ENCODE measurements at places on chromosomes 7 and 10.

DNA sequence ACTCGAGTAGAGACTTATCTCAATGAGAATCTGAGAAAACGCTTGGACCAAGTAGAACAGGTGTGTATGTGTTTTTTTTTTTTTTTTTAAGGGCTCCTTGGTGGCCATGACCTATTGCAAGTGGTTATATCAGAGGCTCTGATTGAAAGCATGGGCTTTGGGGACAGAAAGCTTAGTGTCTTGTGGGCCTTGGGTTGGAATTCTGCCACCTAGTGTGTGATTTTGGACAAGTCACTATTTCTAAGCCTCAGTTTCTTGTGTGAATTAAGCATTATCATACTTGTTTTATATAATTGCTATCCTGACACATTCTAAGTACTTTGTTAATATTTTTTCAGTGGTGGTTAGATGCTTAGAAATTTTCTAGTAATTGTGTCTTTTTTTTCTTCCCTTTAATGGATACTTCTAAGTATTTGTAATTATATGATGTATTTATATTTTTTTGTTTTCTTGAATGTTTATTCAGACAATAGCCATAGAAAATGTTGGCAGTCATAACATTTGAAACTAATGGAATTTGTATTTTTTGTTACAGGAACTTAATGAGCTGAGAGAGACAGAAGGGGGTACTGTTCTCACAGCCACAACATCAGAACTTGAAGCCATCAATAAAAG, 33.1 kb downstream of the SMC3 start:
- no peak for ATAC-seq

DNA sequence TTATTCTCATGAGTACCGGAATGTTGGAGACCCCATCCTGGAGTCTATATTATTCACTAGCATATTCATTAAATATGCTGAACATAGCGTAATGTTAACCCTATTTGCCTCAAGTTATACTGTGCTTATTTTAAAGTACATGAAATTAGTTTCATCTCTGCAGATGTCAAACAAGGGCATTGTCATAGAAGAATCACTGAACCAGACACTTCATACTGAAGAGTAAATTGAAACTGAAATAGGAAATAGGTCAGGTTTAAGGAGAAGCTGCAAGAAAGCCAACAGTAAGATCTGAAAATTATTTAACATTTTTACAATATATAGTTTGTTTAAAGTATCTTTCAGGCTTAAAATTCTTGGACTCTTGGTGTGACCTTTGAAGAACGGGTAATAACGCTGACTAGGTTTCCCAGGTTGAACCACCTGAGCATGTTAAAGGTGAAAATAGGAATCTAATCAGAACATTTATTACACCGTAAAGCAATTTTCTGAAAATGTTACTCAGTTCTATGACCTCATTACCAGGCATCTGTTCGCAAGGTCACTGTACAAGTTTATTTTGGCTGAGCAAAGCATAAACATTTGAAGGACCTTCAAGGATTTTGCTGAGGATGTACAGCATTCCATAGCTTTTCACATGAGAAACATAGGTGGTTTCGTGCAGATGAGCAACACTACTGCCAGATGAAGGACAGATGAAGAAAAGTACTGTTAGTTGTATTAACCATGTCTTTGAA, 82.7 kb downstream of the REEP3 start:
- no peak for ATAC-seq

DNA sequence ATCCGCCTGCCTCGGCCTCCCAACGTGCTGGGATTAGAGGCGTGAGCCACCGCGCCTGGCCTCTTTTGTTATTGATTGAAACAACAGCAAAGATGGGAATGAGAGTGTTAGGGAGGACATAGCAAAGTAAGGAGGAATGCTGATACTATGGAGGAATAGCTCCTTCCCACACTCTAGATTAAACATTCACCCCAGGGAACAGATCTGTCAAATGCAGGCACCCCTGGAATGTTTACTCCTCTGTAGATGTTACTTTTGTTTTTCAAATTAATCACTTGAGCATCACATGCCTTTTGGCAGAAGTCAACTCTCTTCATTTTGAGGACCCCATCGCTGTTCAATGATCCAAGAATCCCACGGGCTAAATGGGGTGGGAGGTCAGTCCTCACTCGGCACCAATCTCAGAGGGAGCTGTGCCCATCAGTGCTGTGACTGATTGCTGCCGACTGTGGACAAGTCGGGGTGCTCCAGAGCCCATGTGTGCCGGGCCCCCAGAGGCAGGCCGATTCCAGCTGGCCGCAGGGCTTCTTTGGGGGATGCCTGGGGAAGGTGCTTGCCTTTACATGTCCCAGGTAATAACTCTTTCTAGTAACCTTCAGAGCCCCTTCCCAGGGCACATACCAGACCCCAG, 10.2 kb upstream of the COBL start:
- ATAC-seq, result no peak

- ATAC-seq, result no peak
Observed at GRCh38 chr10:107618504-107618994, 454.0 kb upstream of the SORCS1 start.

GRCh38 chr10:116269619-116270018, 3.4 kb downstream of the GFRA1 start:
- no peak for ATAC-seq

GRCh38 chr10:97131666-97132065, 54.1 kb downstream of the SLIT1 start:
- ATAC-seq, result no peak

- ATAC-seq, result no peak
Observed at GRCh38 chr10:4062751-4063150, 277.7 kb upstream of the KLF6 start.

GRCh38 chr10:127585519-127586023, 36.5 kb downstream of the NPS start:
- ATAC-seq, result no peak

DNA sequence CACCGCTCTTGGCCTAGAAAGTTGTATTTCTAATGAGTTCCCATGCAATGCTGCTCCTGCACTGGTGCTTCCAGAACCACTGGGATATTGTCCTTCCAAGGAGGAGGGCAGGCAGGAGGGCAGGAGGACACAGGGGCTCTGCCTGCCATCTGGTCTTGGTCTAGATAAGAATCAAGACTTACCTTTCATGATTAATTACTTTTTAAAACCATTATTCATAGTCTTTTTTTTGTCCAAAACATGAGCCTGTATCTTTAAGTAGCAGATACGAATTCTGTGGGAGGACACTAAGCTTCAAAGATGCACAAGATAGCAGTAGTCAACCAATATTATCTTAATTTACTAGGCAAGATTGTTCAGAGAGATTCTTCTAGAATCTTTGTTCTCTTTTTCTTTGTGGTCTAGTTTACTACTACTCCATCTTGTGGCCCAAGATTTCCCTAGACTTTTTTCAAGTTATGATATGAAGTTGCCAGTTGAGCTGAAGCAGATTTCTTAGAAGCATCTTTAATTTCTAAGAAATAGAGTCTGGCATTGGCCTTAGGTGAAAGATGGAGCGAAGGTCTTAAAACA, 57.6 kb downstream of the RBM33 start:
- ATAC-seq, result no peak

DNA sequence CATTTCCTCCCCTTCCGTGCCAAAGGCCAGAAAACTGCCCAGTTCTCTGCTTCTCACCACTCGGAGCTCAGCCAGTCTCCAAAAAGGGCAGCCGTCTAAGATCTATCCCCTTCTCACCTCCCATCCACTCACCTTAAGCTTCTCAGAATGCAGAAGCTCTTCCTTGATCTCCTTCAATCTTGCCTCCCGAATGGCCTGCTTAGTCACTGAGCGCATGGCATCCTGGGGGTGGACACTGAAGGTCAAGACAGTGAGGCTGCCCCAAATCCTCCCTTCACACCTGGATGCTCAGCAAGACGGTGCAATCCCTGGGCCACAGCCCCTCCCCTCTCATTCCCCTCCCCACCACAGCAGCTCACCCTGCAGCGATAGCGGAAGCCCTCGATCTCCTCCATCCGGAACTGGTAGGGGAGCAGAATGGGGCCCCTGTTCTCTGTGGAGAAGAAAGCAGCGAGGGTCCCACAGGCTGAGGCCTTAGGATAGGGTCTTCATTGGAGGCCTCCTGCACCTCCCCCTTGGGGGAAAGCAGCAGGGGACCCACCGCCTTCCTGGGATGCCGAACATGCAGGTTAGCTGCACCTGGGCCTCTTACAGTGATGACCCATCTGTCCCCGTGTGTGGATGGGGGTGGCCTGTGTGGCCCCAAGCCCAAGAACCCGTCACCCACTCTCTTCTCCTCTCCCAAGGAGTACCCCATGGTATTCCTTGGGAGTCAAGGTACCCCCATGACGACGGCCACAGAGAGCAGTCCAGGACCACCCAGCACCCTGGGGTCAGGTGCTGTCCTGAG, 4.7 kb downstream of the DDX56 start:
- no peak for ATAC-seq

DNA sequence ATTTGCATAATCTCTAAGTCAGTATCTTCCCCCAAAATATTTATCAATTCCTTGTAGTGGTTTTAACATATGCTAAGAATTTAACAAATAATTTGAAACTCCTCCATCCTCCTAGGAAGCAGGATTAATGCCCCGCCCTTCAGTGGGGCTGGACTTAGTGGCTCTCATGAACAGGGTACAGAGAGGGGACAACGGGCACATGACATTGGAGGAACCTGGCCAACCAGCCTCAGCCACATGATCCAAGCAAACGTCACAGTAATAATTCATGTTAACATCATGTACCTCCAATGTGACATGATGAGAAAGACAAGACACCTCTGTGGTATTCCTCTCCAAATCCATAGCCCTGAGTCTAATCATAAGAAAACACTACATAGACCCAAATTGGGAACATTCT, 50.5 kb downstream of the NUDCD3 start:
- ATAC-seq, result no peak

GRCh38 chr10:15660990-15661389, 58.7 kb downstream of the ITGA8 start:
- no peak for ATAC-seq

DNA sequence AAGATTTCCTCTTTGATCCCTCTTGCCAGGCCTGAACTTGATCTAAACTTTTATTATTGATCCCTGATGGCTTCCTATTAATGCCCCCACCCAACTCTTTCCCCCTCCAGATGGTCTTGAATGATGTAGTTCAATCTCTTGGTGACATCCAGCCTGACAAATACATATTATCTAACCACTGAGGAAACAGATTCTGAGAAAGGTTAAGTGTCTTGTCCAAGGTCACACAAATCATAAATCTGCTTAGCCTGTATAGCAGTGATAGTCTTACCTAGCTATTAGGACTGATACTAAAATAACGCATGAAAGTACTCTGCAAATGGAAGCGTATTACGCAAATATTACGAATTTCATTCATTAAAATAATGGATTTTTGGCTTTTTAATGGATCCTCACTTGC, 22.7 kb downstream of the STEAP1B start:
- no peak for ATAC-seq

GRCh38 chr7:3754493-3755341, 453.7 kb downstream of the SDK1 start:
- no peak for ATAC-seq

DNA sequence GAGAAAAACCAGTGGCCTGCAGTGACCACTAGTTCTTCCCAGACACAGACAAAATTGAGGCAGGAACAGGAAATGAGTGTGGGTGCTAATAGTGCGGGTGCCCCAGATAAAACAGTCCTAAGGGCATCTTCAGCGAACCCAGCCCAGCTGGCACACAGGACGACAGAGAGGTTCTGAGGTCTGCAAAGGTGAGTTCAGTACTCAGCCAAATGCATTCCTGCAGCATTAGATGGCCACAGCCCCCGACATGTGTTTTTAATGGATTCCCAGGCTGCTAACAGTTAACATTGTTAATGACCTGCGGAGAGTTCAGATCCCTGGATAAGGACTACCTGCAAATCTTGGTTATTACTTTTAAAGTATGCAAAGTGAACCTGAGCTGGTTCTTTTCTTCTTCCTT, 196.0 kb downstream of the HIBADH start:
- ATAC-seq, result no peak

DNA sequence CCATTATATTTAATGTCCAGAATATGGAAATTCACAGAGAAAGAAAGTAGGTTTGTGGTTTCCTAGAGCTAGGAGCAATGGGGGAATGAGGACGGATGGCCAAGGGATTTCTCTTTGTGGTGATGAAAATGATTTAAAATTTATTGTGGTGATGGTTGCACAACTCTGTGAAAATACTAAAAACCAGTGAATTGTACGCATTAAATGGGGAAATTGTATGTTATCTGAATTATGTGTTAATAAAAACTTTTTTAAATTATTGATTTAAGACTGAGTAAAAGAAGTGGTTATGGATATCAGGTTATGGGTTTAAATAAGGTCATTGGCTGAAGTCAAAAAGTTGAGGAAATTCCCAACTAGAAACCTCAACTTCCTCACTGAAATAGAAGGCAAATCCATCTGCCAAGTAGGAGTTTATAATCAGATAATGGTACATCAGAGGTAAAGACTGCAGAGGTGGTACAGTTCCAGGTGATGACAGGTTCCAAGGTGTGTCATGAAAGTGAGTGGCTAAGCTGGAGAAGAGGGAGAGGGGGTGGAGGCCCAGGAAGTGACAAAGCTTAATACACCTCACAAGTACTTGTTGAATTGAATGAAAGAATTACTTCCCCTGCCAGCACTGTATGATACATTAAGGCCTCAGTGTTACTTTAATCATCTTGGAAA, 68.9 kb upstream of the CCDC71L start:
- ATAC-seq, result no peak

DNA sequence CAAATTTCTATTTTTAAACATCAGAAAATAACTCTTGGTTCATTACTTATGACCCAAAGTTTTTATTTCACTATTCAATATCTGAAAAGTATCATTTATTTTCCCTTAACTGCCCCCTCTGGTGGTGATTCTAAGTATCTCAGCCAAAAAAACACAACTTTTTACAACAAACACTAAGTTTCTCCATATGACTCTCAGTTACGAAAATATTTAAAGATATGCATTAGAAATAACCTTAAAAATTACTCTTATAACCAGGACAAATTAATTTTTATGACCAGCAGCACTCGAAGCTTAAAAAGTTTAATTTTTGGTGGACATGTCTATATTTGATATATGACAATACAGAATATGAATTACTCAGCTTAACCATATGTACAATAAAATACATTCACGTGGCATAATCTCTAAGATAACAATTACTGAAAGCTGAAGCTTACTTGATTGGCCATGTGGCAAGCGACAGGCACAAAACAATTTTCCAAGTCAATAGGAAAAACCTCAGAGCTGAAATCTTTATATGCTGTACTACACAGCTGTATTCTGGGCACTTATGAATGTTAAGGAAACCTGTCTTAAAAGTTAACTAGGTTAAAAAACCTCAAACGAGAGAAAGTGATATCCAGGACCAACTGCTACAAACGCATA, 2.3 kb downstream of the HNRNPA2B1 start:
- ATAC-seq, result no peak

- ATAC-seq, result no peak
Observed at GRCh38 chr7:39741942-39742623, 118.7 kb downstream of the RALA start.

DNA sequence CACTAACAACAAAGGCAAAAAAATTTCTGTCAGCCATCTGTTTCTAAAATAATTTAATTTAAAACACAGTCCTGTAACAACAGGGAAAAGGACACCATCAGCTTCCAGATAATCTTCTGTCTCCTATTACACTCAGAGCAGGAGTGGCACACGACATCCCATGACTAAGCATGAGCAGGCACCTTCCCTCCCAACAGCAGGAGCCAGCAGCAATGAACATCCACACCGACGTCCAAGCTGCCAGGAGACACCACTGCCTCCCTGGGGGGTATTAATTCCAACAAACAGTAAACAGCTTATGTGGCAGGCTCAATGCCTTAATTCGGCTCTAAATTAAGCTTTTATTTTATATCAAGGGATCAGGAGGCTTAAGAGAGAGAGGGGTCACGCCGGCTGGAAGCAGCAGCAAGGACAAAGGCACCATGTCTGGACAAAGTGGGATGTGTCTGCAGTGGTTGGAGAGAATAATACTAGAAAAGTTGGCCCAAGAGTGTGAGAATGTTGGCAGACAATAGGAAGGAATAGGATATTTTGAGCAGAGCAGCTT, 45.7 kb downstream of the KIAA1549 start:
- no peak for ATAC-seq
